ENCODE measurements at places on chromosomes 16 and 17.

- no peak for DNase-seq
These were observed 5.3 kb downstream of the SRCIN1 start for GRCh38 chr17:38600416-38600815.

- peak; percentile 83 for DNase-seq
These were observed 64.1 kb upstream of the SREBF1 start for GRCh38 chr17:17900615-17901520.

DNA sequence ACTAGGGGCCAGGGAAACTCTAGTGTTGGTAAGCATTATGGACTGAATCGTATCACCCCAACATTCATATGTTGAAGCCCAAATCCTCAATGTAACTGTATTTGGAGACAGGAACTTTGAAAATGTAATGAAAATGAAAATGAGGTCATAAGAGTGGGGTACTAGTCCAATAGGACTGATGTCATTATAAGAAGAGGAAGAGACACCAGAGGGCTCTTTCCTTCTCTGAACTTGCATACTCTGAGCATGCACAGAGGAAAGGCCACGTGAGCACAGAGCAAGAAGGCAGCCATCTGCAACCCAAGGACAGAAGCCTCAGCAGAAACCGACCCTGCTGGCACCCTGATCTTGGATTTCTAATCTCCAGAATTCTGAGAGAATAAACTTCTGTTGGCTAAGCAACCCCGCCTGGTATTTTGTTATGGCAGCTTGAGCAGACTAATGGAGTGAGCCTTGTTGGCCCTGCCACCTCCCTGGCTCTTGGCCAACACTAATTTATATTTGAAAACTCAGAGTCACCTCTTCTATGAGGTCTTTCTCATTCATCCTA lies 273.4 kb downstream of the NTN1 start:
- no peak for DNase-seq

GRCh38 chr16:77660311-77660710 lies 62.0 kb upstream of the NUDT7 start:
- peak; percentile 51 for DNase-seq

GRCh38 chr16:47052666-47053640 lies 79.5 kb upstream of the DNAJA2 start:
- no peak for DNase-seq

GRCh38 chr17:22669721-22670120 lies 977.4 kb downstream of the KCNJ18 start:
- DNase-seq: no peak

- no peak for DNase-seq
These were observed 28.7 kb upstream of the MILR1 start for GRCh38 chr17:64420143-64420670.

DNA sequence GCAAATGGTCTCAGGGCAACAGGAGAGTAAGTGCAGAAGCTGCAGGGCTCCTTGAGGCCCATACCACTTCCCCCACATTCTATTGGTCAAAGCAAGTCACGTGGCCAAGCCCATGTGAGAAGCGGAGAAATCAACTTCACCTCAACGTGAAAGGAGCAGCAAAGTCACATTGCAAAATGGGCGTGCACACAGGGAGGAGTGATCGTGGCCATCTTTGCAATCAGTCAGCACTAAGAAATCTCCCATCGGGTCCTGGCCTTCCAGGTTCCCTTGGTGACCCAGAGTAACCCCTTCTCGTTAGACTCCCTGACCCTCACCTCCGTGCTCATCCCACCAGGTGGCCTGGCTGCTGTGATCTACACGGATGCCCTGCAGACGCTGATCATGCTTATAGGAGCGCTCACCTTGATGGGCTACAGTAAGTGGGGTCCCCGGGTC lies 38.0 kb downstream of the SLC5A11 start:
- DNase-seq: no peak

GRCh38 chr16:61730997-61731396 lies 305.2 kb downstream of the CDH8 start:
- DNase-seq: no peak

DNA sequence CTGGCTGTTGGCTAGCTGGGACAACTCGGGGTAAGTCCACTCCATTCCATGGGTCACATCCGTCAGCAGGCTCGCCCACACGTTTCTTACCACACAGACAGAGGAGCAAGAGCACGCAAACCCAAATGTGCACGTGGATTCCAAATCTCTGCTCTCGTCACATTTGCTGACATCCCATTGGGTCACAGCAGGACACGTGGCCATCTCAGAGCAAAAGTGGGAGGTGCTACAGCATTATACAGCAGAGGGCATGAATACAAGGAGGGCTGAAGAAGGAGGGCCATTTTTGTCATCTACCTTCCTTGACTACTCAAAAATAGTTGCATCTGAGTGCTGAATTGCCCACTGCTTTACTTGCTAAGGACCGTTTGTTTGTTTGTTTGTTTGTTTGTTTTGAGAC lies 84.7 kb downstream of the RBBP6 start:
- DNase-seq: no peak

GRCh38 chr17:34006126-34006525 lies 249.0 kb upstream of the CCL2 start:
- DNase-seq: no peak

GRCh38 chr16:81624403-81624759 lies 154.7 kb upstream of the PLCG2 start:
- DNase-seq: no peak

DNA sequence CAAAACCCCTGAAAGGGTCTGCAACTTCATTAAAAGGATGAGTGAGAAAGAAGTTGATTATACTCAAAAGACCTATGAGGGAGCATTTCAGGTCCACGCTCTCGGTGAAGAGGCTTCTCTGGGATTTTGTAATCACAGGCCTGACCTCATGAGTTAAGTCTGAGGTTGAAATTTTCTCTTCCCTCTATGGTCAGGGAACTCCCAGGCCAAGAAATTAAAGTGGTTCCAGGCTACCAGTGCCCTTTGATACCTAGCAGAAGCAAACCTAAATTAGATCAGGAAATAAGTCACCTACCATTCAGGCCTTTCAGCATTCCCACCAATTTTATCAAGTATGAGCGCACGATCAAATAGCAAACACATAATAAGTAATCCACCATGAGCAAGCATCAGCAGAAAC lies 27.9 kb downstream of the MBTD1 start:
- no peak for DNase-seq

GRCh38 chr16:77850636-77851333 lies 62.4 kb downstream of the VAT1L start:
- no peak for DNase-seq

GRCh38 chr17:4948931-4949320 lies 596 bp upstream of the PFN1 start:
- DNase-seq: peak; percentile 91

DNA sequence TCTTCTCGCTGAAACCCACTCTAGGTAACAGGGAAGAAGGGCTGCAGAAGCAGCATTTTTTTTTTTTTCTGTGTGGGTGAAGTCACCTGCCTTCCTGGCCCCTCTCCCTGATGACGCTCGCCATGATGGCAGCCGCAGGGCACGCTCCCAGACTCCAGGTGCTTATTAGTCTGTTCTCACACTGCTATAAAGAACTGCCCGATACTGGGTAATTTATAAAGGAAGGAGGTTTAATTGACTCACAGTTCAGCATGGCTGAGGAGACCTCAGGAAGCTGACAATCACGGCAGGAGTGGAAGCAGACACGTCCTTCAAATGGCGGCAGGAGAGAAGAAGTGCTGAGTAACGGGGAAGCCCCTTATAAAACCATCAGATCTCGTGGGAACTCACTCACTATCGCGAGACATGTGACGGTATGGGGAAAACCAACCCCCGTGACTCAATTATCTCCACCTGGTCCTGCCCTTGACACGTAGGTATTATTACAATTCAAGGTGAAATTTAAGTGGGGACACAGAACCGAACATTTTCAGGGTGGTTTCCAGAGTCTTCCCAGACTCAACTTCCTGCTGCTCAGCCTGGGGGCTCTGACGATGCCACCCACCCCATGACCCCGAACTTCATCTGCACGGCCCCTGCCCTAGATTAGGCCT lies 34.9 kb upstream of the NLRP1 start:
- no peak for DNase-seq

- DNase-seq: no peak
These were observed 62.4 kb downstream of the VMP1 start for GRCh38 chr17:59769887-59770286.

DNA sequence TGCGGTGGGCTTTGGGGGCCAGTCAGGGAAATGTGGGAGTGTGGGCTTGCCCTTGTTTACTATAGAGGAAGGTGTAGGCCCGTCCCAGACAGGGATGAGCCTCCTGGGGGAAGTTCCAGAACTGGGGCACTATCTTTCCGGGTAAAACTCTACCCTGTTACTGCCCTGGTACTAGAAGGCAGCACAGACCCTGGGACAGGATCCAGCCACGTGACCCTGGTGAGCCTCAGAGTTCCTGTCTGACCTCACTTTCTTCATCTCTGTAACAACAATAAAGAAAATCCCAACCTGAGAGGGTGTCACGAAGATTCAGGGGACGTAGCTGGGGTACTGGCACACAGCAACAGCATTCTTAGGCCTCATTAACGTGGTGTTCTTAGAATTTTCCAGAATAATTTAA lies 239.6 kb upstream of the FOXF1 start:
- DNase-seq: no peak

DNA sequence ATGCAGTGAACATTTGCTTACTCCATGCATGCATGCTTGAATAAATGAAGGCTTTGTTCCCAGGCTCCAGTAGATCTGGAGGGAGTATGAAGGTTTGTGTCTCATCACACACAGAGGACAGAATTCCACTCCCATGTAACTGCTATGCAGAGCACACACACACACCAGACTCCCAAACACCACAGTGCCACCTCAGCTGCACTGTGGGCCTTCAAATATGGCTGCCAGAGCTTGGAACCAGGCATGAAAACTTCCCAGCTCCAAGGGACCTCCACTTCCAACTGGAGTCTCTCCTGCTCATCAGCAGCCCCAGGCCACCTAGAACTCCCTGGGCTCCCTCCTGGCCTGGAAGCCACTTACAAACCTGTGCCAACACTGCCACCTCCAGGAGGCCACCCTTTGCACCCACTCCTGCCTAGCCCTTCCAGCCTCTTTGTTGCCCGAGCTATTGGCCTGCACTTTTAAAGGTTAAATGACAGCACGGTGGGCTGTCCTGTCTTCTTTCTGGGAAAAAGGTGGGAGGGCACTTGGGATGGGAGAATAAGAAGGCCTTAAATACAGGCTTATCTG lies 151.2 kb downstream of the ZNF423 start:
- DNase-seq: no peak

- no peak for DNase-seq
These were observed 66.8 kb downstream of the KPNA2 start for GRCh38 chr17:68102318-68102758.

DNA sequence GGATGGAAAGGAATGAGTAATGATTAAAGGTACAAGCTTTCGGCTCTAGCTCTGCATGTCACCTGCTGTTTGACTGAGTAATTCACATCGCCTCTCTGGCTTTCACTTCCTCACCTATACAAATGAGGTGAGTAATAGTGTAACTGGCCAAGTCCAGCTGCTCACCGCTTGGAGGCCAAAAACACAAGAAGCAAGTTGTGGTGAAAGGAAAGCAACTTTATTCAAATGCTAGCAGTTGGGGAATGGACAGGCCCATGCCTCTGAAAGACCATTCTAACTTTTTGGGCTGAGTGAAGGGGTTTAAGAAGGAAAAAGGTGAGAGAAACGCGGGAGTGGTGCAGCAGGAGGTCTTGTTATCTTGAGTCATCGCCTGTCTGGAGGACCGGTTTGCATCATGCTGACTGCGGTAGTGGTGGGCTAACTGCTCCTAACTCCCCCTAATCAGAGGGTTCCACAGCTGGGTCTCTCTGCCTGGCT lies 45.7 kb upstream of the CSNK2A2 start:
- no peak for DNase-seq

GRCh38 chr16:57689762-57690558 lies 4.6 kb upstream of the DRC7 start:
- no peak for DNase-seq

DNA sequence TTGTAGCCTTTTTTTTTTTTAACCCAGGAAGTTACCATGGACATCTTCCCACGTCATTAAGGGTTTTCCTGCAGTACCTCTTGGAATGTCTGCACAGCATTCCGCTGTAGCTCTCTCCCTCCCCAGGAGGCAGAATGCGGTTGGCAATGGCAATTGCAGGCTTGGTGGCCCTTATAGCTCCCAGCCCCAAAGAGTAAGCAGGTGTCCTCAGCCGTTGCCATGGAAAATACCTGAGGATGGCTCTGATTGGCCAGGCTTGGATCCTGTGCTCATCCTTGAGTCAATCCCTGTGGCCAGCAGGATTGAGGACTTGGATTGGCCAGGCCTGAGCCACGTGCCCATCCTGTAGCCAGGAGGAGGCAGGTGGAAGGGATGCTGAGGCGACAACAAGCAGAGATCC lies 15.5 kb upstream of the TIMP2 start:
- DNase-seq: no peak

GRCh38 chr16:6498858-6499257 lies 833.8 kb upstream of the RBFOX1 start:
- no peak for DNase-seq

DNA sequence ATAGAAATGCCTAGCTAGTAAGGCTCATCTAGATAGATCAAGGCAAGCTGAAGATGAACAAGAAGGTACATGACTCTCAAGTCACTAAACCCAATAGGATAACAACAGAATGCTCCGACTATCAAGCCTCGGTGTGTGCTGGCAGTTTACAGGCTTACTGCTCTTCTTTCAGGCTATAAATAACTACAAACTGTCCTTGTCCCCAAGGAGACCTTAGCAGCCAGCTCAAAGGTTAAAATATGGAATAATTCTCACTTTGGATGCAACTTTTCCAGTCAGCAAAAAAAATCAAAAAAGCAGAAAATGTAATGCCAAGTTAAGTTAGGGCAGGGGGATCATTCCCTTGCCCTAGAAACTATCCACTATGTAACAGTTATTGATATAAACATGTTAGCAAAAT lies 44.6 kb downstream of the SPOP start:
- no peak for DNase-seq

DNA sequence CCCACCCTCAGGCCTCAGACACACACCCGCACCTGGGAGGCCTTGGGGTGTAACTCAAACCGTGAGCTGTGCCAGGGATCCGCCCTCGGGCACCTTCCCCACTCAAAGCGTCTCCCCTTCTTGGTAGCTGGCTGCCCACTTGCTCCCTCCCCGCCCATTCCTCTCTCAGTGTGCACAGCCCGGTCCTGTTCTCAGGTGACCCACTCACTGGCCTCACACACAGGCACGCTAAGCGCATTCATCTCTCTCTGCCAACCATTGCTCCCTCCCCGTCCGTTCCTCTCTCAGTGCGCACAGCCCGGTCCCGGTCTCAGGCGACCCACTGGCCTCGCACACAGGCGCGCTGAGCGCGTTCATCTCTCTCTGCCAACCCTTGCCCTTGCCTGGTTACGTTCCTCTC lies 20.8 kb downstream of the WDR45B start:
- no peak for DNase-seq

GRCh38 chr16:66740533-66740932 lies 10.9 kb downstream of the DYNC1LI2 start:
- DNase-seq: no peak

- no peak for DNase-seq
These were observed 137.5 kb downstream of the CCDC182 start for GRCh38 chr17:57607553-57608120.
